Activated CD8-positive, alpha-beta memory T cell treated with anti-CD3 and anti-CD28 coated beads, Interleukin-2, amount 50 U/mL, for 48 hours (primary cell): ENCODE measurements at places on chromosomes 13 and 19.

DNA sequence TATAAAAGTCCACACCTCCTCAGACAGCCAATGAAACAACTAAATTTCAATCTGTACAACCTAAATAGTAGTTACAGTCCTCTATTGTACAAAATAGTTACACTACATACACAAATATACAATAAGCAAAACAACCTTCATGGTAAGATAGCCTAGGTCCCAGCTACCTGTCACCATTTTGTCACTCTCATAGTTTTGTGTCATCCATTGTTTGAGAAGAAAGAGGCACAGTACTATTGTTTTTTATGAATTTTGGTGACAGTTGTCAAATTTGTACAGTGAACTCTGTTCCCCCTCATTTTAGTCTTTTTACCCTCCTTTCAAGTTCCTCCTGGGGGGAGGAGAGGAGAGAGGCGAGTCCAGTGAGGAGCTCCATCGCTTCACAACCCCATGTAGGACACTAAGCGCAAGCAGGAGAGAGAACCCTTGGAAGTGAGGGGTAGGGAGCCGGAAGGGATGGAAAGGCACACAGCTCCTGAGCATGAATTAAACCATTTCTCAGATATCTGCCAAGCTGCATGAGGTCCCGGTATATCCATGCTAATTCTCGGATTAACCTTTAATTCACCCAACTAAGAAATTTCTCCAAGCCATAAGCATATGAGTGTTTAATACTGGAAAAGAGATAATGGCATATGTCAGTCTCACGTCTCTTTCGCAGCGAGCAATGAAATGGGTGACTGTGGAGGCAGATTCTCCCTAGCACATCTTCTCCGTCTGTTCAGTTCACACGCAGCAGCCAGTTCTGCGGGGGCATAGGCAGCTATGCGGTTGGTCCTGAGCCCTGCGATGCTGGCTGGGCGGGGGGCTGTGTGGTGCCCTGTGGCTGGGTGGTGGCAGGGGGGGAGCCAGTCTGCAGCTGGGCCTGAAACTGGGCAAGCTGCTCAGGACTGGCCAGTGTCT, 60.5 kb downstream of the SERP2 start:
- no peak for DNase-seq

DNA sequence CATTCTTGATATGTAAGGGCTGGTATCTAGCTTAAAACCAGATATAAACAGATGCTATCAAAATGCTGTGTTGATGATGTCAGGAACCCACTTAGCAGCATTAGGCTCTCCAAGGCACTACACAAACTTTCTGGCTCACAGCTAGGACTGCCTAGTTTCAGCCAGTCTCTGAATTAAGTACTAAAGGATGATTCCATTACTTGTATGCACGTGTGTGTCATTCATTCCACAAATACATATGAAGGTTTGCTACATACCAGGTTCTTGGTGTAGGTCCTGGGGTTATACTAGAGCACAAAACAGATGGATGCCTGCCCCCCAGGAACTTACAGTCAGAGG, 151.5 kb downstream of the RGCC start:
- no peak for DNase-seq

DNA sequence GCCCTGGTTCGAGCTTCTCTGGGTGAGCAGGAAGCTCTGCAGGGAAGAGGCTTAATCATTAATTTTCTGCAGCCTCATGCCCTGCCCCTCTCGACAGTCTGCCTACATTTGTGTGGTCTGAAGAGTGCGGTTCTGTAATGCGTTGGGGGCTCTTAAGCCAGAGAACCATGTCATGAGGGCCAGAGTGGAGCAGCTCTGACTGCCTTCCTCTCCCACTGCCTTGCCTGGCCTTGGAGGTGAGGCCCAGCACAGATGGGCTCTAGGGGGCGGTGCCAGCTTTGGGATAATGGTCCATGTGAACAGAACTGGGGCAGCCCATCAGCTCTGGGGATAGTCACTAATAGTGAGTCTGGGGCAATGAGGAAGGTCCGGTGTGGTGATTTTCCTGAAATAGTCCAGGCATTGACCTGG, 5.7 kb downstream of the FGF9 start:
- no peak for DNase-seq

DNA sequence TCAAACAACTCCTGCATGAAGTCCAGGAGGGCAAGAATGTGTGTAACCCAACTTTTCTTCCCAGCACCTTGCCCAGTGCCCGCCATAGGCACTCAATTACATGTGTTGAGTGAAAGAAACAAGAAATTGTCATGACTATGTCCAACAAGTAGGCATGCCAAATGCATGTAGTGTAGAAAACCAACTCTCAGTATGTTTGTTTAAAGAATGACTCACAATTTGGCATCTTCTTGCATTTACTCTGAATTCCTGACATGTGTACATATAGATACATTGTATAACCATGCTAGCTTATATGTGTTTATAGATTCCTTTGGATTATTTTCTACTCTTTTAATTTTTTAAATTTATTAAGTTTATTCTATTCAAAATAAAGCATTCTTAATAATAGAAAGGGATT, 305.0 kb downstream of the EFNB2 start:
- DNase-seq, result no peak
